ENCODE measurements at places on chromosomes 5 and 9.

GRCh38 chr9:89023740-89024139 is 32.5 kb downstream of the S1PR3 start:
- DNase-seq = no peak

DNA sequence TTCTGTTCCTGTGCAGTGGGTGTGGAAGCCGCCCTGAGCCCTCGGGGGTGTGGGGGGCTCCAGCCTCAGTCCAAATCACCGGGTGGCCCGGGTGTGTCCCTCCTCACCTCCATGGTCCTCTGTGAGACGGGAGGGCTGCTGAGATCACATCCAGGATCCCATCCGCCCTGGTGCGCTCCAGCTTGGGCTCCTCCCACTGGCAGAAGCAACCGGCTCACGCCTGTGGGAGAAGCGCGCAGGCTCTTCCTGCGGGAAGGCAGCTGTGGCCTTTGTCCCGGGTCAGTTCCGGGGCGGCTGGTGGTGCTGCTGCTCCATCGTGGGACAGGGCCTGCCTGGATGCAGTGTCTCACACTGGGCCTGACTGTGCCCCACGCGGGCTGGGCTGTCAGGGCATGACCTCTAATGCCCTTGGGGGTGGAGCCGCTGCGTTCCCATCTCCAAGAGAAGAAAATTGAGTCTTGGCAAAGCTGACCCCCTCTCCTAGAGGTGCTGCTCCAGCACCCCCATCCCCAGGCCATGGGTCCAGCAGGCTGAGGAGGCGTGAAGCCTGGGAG is 18.5 kb downstream of the OLFM1 start:
- no peak for DNase-seq

- no peak for DNase-seq
These were observed 314.0 kb upstream of the SMARCA2 start for GRCh38 chr9:1701113-1701512.

GRCh38 chr5:179273441-179274145 is 71.7 kb downstream of the ADAMTS2 start:
- no peak for DNase-seq

GRCh38 chr5:170565072-170565471 is 61.3 kb downstream of the KCNIP1 start:
- no peak for DNase-seq

GRCh38 chr9:84226126-84226525 is 114.4 kb downstream of the SLC28A3 start:
- no peak for DNase-seq

- DNase-seq = no peak
These were observed 40.4 kb downstream of the EXD3 start for GRCh38 chr9:137382444-137383080.

DNA sequence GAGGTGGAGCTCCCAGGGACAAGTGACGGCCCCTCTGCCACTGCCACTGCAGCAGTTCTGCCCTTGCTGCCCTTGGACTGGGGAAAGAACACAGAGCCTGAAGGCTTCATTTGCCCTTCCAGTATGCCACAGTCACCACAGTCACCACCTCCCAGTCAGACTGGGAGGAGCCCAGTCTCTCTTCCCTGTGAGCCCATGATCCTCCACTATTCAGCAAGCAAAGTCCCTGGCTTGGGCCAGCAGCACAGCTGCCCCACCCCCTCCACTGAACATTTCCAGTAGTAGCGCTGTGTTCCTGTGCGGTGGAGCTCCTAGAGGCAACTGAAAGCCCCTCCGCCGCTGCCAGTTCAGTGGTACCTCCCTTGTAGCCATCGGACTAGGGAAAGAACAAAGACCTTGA is 329.4 kb downstream of the MAN2A1 start:
- DNase-seq = no peak

DNA sequence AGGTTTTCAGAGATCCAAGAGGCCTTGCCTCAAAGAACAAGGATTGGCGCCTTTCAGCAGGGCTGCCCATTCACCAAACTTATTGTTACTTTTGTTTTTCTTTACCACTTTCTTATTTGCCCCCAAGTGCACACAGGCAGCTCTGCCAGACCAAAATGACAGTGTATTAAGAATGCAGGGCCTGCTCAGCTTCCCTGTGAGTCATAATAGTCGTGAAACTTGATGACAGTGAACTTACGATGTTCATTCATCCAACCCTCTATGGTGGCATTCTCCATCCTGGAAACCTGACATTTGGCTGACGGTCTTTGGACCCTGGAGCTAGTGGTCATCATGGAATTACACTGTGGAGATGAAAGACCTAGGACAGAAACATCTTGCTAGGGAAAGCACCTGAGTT is 44.3 kb downstream of the UBE2QL1 start:
- no peak for DNase-seq

GRCh38 chr9:20513126-20513913 is 109.0 kb downstream of the MLLT3 start:
- DNase-seq = no peak

- no peak for DNase-seq
These were observed 48.1 kb upstream of the SH3PXD2B start for GRCh38 chr5:172502410-172502809.

GRCh38 chr5:107619781-107620180 is 51.0 kb downstream of the EFNA5 start:
- no peak for DNase-seq

GRCh38 chr5:56011835-56012234 is 17.1 kb upstream of the IL6ST start:
- DNase-seq = no peak

DNA sequence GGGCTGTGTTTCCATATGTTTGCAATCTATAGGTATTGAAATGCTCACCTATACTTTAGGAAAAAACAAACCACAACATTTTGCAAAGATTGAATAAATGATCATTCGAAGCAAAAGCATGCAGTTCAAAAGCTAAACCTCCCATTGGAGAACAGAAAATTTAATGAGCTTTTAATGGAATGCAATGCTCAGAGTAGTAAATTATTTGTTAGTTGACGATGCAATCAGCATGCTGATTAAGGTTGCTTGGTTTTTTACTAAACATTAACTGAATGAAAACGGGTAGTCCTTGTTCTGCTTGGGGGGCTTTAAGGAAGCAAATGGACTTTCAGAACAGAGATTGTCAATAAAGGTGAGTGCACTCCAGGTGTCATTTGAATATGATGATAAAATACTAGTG is 123.3 kb upstream of the TMEM161B start:
- no peak for DNase-seq

GRCh38 chr5:178391480-178391879 is 158.9 kb upstream of the PHYKPL start:
- no peak for DNase-seq

GRCh38 chr9:95640336-95640735 is 123.6 kb upstream of the PTCH1 start:
- no peak for DNase-seq

DNA sequence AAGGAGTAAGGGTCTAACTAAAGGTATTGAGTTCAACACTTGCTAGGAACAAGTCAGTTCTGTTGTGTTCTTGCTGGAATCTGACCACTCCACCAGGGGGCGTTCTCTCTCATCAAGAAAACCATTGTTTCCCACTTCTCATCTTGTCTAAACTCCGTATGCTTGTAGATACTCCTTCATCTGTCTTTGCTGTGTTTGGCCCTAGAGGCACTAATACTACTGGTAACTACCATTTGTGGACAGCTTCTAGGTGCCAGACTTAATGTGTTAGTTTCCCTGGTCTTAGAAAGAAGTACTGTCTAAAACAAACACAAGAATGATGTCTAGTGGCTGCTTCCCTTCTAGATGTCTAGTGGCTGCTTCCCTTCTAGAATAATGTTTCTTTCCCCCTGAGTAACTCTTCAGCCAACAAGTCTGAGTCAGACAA is 18.7 kb upstream of the PTPDC1 start:
- peak; percentile 67 for DNase-seq

GRCh38 chr9:27528886-27529315 is 713 bp downstream of the MOB3B start:
- DNase-seq = peak; percentile 7

GRCh38 chr5:157730900-157731271 is 334 bp upstream of the THG1L start:
- no peak for DNase-seq

Measured in stimulated activated CD4-positive, alpha-beta T cell treated with anti-CD3 and anti-CD28 coated beads, Interleukin-12 subunit alpha, Interleukin-12 subunit beta, amount 100 ng/mL, for 24 hours (primary cell).